ENCODE measurements at places on chromosomes 4 and X.

GRCh38 chr4:4810092-4810774 lies 49.2 kb upstream of the MSX1 start:
- no peak for DNase-seq

GRCh38 chr4:139973015-139973414 lies 181.0 kb downstream of the MAML3 start:
- no peak for DNase-seq

- DNase-seq = no peak
These were observed 40.1 kb upstream of the SETD7 start for GRCh38 chr4:139596034-139596683.

GRCh38 chr4:81418572-81418971 lies 53.1 kb downstream of the RASGEF1B start:
- no peak for DNase-seq

GRCh38 chr4:44988011-44988410 lies 261.7 kb upstream of the GNPDA2 start:
- no peak for DNase-seq

GRCh38 chr4:80614319-80614718 lies 278.8 kb downstream of the CFAP299 start:
- no peak for DNase-seq

DNA sequence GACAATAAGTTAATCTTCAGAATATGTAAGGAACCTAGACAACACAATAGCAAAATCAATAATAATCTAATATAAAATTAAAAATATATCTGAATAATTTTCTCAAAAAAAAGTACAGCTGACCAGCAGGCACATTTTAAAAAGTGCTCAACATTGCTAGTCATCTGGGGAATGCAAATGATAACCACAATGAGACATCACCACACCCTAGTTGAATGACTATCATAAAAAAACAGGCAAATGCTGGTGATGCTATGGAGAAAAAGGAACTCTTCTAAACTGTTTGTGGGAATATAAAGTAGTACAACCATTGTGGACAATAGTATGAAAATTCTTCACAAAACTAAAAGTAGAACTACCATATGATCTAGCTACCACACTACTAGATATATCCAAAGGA lies 956.9 kb upstream of the NDST4 start:
- DNase-seq = no peak

GRCh38 chrX:30488092-30488491 lies 89.5 kb downstream of the TASL start:
- DNase-seq = no peak

DNA sequence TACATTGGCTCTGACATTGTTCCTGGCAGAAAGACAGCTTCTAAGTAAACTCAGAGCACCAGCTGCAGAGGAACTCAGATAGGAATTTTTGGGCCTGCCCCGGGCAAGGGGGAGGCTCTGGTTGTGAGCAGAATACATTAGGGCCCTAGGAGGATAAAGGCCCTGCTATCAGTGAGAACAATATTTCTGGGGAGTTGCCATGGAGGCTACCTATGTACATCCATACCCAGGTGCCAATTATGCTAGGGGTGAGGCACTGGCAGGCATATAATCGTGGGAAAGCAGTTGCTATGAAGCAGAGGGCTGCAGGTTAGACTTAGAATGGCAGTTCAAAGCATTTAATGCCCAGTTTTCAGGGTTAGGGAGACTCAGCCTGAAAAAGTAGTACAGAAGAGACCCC lies 273.5 kb upstream of the EDA2R start:
- DNase-seq = no peak

DNA sequence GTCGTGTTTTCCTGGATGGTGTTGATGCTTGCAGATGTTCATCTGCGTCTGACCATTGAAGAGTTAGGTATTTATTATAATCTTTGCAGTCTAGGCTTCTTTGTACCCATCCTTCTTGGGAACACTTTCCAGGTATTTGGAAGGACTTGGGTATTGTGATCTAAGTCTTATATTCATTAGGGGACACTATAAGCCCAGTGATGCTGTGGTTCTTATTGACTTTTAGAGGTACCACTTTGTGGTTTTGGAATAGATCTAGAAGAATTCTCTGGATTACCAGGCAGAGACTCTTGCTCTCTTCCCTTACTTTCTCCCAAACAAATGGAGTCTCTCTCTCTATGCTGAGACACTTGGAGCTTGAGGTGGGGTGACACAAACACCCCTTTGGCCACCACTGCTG lies 41.6 kb downstream of the AFM start:
- DNase-seq = no peak

- no peak for DNase-seq
These were observed 23.7 kb upstream of the PNPLA4 start for GRCh38 chrX:7950865-7951264.

DNA sequence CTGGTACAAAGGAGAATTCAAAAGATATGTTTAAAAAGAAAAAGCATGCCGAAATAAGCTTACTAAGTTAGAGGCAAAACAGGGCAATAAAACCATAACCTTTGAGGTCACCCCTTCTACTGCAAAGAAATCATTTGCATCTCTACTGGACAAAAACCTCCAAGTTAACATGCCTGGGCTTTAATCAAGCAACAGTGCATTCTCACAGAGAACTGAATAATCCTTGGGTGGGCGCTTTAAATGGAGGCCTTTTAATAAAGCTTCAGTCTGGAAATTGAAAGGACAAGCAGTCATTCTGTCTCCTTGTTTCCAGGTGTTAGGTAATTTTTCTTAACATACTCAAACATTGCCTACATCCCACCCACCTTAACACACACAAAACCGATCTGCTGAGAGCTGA lies 34.6 kb upstream of the SMS start:
- DNase-seq = no peak

Measured in activated CD8-positive, alpha-beta T cell treated with anti-CD3 and anti-CD28 coated beads, Interleukin-2, amount 10 ng/mL, durations not matched to agents 7 days and 5 days (primary cell).